Tongue (tissue), 3 donors: ENCODE measurements at places on chromosomes 1 and 21.
A peak's percentile ranks its signal among the peaks of the same experiment; 100 is the strongest.

DNA sequence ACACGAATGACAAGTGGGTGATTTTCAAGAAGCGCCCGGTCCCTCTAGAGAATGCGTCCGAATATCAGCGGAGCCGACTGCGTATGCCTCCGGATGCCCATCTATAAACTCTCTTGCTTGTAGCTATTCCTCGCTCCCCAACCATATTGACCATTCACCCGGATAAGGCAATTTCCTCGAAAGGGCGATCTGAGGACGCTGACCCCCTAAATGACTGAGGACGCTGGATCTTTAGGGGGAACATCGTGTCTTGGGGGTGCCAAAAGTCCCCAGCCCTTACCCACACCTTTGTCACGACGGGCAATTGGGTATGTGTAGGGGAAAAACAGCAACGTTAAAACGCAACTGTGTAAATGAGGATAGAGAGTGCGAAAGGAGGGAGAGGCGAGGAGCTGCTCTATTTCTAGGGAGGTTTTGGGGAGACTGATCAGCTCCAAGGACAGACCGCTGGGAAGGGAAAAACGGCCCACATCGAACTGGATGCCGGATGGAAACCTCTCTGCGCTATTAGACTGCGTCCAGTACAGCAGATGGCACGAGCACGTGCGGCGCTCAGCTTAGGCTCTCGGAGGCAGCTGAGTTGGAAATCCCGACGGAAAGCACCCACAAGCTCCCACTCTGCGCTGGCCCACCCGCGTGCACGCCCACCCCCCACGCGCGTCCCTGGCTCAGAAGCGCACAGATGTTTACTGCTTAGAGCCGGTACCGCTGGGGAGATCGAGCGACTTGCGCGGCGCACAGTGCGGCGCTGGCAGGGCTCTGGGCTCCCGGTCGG, 2.9 kb upstream of the PRRX1 start:
- peak; percentile 57 for DNase-seq

- no peak for DNase-seq
Observed at GRCh38 chr1:51916587-51917405, 38.3 kb upstream of the NRDC start.

DNA sequence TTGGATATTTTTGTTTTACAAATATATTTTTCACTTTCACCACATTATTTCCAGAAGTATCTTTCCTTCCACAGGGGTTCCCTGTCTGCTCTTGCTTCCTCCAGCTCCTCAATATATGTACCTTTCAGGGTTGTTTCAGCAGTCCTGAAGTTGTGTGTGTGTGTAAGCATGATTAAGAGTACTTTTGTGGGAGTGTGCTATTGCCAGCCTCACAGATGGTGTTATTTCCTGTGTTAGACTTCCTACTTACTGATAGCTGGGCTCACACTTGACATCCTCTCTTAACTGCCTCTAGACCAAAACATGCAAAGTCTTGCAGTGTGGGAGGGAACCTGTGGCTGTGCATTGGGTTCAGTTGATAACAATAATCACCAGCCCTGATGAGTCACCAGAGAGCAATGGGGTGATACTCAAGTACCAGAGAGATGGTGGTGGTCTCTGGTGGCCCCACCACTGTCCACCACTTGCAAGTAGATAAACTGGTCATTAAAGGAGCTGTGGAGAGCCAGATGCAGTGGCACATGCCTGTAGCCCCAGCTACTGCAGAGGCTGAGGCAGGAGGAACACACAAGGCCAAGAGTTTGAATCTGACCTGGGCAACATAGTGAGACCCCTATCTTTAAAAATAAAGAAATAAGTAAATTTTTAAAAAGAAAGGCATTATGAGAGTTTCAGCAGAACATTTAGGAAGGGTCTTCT, 126.7 kb downstream of the NR5A2 start:
- no peak for DNase-seq

- DNase-seq = no peak
Observed at GRCh38 chr1:7403265-7404045, 367.6 kb upstream of the VAMP3 start.

GRCh38 chr1:118081387-118081786, 103.6 kb downstream of the SPAG17 start:
- DNase-seq = peak; percentile 5

- DNase-seq = no peak
Observed at GRCh38 chr21:34276711-34277425, 86.9 kb upstream of the KCNE2 start.

- DNase-seq = no peak
Observed at GRCh38 chr1:109476825-109477224, 6.9 kb upstream of the ATXN7L2 start.

- peak; percentile 33 for DNase-seq
Observed at GRCh38 chr1:65963156-65963888, 170.6 kb downstream of the PDE4B start.

DNA sequence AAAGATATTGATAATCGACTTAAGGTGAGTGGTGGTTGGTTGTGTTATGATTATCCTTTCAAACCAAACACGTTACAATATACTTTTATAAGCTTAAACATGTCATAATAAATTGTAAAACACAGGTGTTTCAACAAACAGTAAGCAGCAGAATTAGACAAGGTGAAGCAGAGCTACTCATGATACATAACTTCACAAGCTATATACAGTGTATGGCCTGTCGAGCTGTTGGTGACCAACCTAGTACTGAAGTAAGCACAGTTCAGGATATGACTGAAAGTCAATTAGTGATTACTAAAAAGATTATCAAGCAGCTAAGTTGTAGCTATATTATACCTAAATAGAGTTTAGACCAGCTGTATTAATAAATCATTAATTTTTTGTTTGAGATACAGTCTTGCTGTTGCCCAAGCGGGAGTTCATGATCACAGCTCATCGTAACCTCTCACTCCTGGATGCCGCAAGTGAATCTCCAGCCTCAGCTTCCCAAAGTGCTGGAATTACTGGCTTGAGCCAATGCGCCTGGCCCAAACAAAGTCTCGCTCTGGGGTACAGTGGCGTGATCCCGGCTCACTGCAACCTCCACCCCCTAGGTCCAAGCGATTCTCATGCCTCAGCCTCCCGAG, 148.1 kb downstream of the EIF4G3 start:
- no peak for DNase-seq

- DNase-seq = peak; percentile 51
Observed at GRCh38 chr1:3011631-3012455, 9.4 kb upstream of the ACTRT2 start.

GRCh38 chr1:206068314-206068713, 15.3 kb downstream of the RHEX start:
- no peak for DNase-seq

GRCh38 chr1:236552901-236553300, 29.1 kb downstream of the LGALS8 start:
- no peak for DNase-seq

DNA sequence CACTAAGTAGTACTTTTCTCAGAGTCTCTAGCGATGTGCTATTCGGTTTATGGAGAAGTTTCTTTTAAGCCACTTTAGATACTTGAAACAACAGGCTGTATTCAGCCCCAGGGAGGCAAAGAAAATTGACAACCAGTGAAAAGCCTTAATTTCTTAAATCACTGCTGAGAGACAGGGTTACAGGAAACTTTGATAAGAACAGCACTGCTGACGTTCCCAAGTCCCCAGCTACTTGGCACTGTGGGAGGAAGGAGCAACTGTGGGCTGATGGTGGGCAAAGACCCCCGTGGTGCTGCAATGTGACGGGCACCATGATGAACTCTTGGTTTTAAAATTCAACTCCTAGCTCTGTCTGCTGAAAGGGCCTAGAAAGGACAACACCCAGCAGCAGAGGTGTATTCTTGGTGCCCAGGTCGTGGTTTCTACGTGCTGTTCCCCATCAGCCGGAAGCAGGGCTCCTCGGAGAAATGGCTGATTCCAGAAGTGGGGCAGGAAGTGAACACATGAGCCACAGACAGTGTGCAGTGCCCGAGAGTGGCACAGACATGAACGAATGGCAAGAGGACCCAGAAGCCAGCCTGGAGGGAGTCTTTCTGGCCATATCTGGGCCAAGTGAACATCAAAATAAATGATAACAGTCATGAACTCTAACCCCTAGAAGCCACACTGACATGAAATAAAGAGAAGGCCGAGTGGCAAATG, 5.3 kb downstream of the PTTG1IP start:
- DNase-seq = no peak

GRCh38 chr1:14646973-14647372, 48.5 kb downstream of the KAZN start:
- no peak for DNase-seq

DNA sequence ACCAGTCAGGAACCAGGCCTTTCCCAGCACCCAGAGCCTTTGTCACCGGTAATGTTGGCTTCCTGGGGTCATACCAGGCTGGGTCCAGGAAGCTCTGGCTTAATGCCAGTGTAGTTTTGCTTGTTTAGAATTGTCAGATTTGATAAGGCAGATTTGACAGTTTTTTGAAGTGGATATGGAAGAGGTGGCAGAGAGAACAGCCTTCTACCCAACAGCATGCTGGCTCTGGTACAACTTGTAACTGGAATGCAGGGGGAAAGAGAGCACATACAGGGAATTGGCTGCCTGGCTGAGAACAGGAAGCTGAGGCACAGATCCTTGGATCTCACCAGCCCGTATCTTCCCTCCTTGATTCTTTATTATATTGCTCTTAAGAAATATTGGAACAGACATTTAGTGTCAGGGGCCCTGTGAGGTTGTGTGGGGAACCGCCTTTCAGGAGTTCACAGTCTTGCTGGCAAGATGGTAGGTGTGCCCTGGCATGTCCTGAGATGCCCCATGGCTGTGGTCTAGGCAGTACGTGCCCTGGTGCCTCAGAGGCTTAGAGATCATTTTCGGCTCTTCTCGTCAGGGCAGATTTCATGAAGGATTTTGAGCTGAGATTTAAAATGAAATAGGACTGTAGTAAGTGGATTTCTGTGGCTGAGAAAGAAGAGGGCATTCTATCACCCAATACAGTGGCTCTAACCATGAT, 227.0 kb downstream of the PBX1 start:
- peak; percentile 38 for DNase-seq

DNA sequence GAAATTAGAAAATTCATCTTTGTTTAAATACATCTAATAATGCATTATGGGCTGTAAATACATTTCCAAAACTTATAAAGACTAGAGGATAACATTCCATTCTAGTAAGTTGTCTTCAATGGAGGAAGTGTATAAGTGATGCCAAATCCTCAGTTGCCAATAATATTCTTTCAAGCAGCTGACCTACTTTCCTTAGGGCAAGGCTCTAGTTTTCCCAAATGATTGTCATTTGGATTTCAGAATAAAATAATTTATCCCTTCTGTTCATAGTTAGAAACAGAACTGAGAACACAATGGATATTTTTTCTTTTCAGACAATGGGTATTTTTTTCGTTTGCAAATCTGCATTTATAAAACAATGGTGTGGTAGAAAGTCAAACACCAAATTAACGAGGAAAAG, 354.9 kb upstream of the ADAMTS5 start:
- DNase-seq = no peak

DNA sequence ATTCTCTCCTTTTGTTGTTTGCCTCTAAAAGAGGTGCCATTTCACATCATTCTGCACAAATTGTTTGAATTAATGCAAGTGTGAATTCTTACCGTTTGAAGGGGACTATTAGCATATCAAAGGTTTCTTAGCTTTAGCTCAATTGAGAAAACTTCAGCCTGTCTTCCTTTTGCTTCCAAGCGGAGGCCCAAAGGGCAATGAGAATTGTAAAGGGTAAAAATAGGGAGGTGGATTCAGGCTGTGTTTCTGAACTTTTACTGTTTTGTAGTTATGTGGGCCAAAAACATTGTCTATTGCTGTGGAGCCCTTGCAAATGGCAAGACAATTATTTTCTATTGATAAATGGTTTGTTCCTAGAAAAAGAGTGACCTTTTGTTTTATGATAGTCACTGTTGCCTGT, 3.6 kb downstream of the ADGRL2 start:
- DNase-seq = no peak

DNA sequence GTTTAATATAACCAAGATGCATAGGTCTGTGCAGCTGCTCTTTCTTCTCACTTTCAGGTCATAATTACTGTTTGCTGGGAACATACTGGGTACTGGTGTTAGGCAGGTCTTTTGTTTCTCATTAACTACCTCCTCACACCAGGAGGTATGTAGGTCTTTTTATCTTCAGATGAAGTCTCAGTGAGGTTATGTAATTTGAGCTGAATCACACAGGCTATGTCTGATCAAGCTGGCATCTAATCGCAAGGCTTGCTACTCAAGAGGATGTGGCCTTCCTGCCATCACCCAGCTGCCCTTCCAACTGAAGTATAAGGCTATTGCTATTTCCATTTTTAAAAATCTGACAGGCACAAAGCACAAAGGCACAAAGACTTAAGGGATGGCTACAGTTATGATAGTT, 96.4 kb downstream of the RUNX1 start:
- DNase-seq = no peak

GRCh38 chr1:62438163-62438562, 1.3 kb downstream of the USP1 start:
- DNase-seq = peak; percentile 28

DNA sequence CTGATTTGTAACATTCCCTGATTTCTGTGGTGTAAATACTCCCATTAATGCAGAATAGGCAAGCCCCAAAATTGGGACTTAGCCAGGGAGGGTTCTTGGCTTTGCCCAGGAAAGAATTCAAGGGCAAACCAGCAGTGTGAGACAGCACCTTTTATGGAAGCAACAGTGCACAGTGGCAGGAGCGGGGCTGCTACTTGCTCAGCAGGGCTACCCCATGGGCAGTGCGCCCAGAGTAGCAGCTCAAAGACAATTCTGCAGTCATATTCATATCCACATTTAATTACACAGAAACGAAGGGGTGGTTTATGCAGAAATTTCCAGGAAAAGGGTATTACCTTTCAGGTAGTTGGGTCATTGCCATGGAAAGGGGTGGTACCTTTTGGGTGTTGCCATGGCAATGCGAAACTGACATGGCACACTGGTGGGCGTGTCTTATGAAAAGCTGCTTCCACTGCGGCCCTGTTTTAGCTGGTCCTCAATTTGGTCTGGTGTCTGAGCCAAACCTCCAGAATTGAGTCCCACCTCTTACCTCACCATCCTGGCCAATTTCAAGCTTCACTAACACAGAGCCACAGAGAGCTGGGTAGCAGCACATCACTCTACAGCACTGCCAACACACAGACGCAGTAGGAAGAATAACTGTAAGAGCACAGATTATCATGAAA, 35.9 kb downstream of the FHAD1 start:
- no peak for DNase-seq

GRCh38 chr1:40691538-40692428, at the start of gene NFYC:
NFYC (plus strand) TSS chr1:40691704; CDS start chr1:40738844, 47,140 bp downstream.
- DNase-seq = peak; percentile 100
